ENCODE measurements at places on chromosomes 3 and 15. TPM values are rescaled to one million over a fixed set of nuclear protein-coding genes. Genes with fewer than 3 reads are reported as not detected.

Gene MAPK6
- 127 TPM for polyA plus RNA-seq

Gene PLA2G4D
- not detected for polyA plus RNA-seq

Gene FAM131A
- 141 TPM for polyA plus RNA-seq

Gene MESP1
- 4.8 TPM for polyA plus RNA-seq

Gene ARL6
- 9.8 TPM for polyA plus RNA-seq

Gene TMEM40
- not detected for polyA plus RNA-seq

Gene GPR156
- 0.22 TPM for polyA plus RNA-seq

Gene FAM3D
- not detected for polyA plus RNA-seq

Gene ISY1
- 23.3 TPM for polyA plus RNA-seq

Gene NEK10
- 17.6 TPM for polyA plus RNA-seq

Gene PP2D1
- polyA plus RNA-seq, result not detected

Gene CPN2
- polyA plus RNA-seq, result not detected

Gene EPB42
- polyA plus RNA-seq, result not detected

Gene INAFM2
- 14.8 TPM for polyA plus RNA-seq

Gene GOLGA6D
- polyA plus RNA-seq, result not detected

Gene RBMS3
- polyA plus RNA-seq, result 0.34 TPM

Gene ECE2
- polyA plus RNA-seq, result 0.42 TPM

Gene MESP2
- polyA plus RNA-seq, result not detected

Gene HHATL
- not detected for polyA plus RNA-seq

Gene SRPRB
- polyA plus RNA-seq, result 33.5 TPM

Gene NPAP1
- 0.40 TPM for polyA plus RNA-seq

Gene OXTR
- polyA plus RNA-seq, result 1.7 TPM

Gene SLC25A38
- polyA plus RNA-seq, result 41.4 TPM

Gene SNX33
- polyA plus RNA-seq, result 0.14 TPM

Gene RLBP1
- 0.16 TPM for polyA plus RNA-seq

Gene GANC
- 5.3 TPM for polyA plus RNA-seq

Gene SRGAP3
- polyA plus RNA-seq, result 31.5 TPM

Data from neural cell (in vitro differentiated cells).